ENCODE measurements at places on chromosomes 7 and 10.

- no peaks in the 10 kb centered on the region for H3K27me3 ChIP-seq
- no peak overlapping the region for H3K4me3 ChIP-seq
- H3K36me3 ChIP-seq: no peaks in the 10 kb centered on the region
- no peaks in the 10 kb centered on the region for H3K4me1 ChIP-seq
- H3K27ac ChIP-seq: no peak overlapping the region
Measured at GRCh38 chr7:116339564-116339963, 129.2 kb downstream of the TES start.

- H3K4me1 ChIP-seq: no peaks in the 10 kb centered on the region
- no peak overlapping the region for H3K27ac ChIP-seq
- H3K27me3 ChIP-seq: no peaks in the 10 kb centered on the region
- no peak for DNase-seq
- H3K36me3 ChIP-seq: no peaks in the 10 kb centered on the region
- H3K4me3 ChIP-seq: no peak overlapping the region
Measured at GRCh38 chr10:13399236-13399635, 51.1 kb upstream of the SEPHS1 start.

DNA sequence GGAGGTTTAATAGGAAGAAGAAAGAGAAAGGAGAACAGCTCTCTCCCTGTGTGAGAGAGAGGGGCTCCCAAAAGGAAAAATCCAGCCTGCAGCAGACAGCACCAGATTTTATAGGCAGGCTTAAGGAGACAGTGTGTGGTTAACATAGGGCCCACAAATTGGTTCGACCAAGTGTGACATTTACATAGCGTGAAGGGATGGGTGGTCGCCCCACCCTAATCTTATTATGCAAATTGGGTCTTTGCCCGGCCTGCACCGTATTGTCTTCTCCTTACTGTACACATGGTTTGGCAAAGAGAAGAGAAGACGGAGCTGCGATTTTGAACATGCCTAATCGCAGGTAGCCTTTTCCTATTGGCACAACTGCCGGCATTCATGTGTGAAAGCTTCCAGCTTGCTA lies 756.3 kb downstream of the NXPH1 start:
- DNase-seq: no peak
- no peak overlapping the region for H3K4me3 ChIP-seq
- H3K27ac ChIP-seq: no peak overlapping the region
- no peaks in the 10 kb centered on the region for H3K27me3 ChIP-seq
- H3K36me3 ChIP-seq: no peaks in the 10 kb centered on the region

DNA sequence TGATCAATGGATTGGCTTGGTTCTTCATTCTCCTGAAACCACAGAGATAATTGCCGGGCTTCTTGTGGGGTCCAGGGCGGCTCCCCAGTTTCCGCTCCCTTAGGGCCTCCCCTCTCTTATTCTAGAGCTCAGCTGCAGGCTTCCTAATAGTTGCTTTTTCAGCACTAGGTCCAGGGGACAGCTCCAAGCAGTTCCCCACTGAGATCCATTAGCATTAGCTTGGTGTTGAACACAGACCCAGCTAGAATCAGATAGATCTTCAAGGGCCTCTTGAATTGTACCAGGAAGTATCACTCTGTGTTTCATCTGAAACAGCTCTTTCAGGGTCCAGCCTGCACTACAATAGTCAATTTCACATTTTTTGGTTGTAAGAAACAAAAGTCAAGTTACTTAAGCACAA lies 238.7 kb downstream of the SEC23IP start:
- no peak for DNase-seq
- no peak overlapping the region for H3K27ac ChIP-seq
- no peaks in the 10 kb centered on the region for H3K4me1 ChIP-seq

GRCh38 chr7:102323914-102324195 lies 32.4 kb downstream of the SPDYE6 start:
- no peaks in the 10 kb centered on the region for H3K27me3 ChIP-seq
- DNase-seq: no peak
- no peak overlapping the region for H3K4me3 ChIP-seq
- H3K36me3 ChIP-seq: no peaks in the 10 kb centered on the region

- no peaks in the 10 kb centered on the region for H3K36me3 ChIP-seq
- no peak overlapping the region for H3K4me3 ChIP-seq
- no peak overlapping the region for H3K27ac ChIP-seq
- DNase-seq: no peak
Measured at GRCh38 chr10:93710333-93710909, 8.0 kb upstream of the FRA10AC1 start.

- no peaks in the 10 kb centered on the region for H3K4me1 ChIP-seq
- no peak for DNase-seq
- H3K27ac ChIP-seq: no peak overlapping the region
- H3K27me3 ChIP-seq: no peaks in the 10 kb centered on the region
Measured at GRCh38 chr10:69863580-69863979, 61.9 kb downstream of the COL13A1 start.

- H3K36me3 ChIP-seq: no peaks in the 10 kb centered on the region
- H3K27ac ChIP-seq: no peak overlapping the region
- no peaks in the 10 kb centered on the region for H3K4me1 ChIP-seq
- DNase-seq: no peak
- H3K4me3 ChIP-seq: no peak overlapping the region
Measured at GRCh38 chr7:70810558-70811139, 321.3 kb upstream of the GALNT17 start.
